ENCODE measurements at places on chromosomes 1 and 21. TPM values are rescaled to one million over a fixed set of nuclear protein-coding genes. Genes with fewer than 3 reads are reported as not detected.

GRCh38 chr1:243842161-243842560 is 7.9 kb downstream of the AKT3 start:
- no peak for DNase-seq

HSD11B1 gene
- total RNA-seq, result 5.4 TPM

GRCh38 chr1:25501235-25502058 is 42.0 kb upstream of the LDLRAP1 start:
- DNase-seq, result no peak

DNA sequence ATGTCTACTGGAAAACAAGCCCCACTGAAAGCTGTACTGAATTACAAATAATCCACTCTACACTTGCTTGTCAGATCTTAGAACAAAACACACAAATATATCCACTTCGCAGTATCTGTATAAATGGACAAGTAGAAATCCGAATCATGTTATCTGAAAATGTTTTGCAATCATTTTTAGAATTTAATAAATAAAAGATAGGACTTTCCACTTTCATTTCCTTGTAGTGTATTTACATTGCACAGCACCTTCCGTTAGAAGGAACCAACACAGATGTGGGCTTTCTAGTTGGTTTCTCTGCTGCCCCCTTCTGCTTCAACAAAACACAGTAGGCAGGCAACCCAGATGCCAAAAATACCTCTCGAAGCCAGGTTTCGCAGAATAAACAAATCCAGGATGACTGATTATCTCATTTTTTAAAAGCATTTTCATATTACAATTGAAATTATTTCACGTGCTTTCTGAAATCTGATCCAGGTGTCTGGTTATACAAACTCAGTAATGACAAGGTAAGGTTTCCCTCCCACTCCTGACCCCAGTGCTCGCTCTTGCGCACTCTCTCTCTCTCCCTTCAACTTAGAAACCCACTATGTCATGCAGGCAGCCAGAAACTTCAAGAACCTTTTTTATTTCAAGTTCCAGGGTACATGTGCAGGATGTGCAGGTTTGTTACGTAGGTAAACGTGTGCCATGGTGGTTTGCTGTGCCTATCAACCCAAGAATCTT is 389.9 kb downstream of the SMYD3 start:
- no peak for DNase-seq

- DNase-seq, result no peak
Observed at GRCh38 chr1:168116327-168116799, 20.4 kb downstream of the GPR161 start.
